Left renal cortex interstitium (tissue), 4 donors: ENCODE measurements at places on chromosomes 2 and 18. TPM values are rescaled to one million over a fixed set of nuclear protein-coding genes. Genes with fewer than 3 reads are reported as not detected.

DNA sequence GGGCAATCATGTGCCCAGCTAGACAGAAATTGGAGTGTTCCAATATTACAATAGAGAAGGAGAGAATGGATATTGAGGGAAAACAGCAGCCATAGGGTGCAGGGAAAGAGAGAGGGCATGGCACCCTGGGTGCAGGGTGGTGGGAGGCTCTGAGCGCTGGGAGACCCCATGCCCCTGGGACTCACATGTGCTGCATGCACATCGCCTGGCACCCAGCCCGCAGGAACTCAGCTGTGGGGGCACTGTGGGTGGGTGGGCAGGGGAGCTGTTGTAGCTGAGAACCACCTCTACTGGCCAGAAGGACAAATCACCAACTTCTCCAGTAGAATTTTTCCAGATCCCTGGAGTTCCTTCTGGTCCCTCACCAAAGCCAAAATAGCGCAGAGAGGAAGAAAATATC is 7.2 kb upstream of the NEURL3 start:
- DNase-seq: no peak

GRCh38 chr2:100197631-100198153 is 55.3 kb upstream of the AFF3 start:
- peak; percentile 63 for DNase-seq

DNA sequence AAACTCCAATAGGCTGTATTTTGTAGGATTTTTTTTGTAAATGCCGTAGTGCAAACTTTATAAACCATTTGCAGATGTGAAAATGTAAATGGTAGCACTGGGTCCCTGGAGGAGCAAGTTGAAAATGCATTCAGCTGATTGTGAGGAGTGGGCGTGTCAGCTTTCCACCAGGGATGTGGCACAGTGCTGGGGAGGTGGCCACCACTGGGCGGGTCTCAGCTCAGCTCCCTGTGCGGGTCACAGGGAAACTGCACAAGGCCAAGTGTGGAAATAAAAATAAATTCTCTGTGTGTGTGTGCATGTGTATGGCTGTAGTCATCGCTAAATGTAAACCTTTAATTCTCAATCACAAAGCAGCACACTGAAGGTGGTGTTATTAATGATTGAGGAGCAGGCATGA is 137.2 kb upstream of the PXDN start:
- DNase-seq: no peak

Gene POTEC
- polyA plus RNA-seq: 0.08 TPM

GRCh38 chr2:42954227-42954962 is 162.0 kb upstream of the HAAO start:
- DNase-seq: no peak

DNA sequence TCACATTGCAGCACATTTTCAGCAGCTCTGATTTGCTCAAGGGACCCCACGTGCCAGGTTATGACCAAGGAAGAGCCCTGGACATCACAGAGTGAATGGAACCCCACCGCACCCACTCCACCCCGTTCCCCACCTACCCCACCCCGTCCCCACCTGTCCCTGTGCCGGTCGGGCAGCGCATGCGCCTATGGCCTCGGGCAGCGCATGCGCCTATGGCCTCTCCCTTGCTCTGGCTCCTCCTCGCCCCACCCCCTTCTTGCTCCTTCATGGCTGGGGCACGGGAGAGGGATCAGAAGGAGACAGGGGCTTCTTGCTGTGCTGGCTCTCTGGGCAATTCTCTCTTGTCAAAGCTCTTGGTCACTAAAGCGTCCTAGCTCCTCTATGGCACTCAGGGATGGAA is 371.8 kb upstream of the HS6ST1 start:
- no peak for DNase-seq

DNA sequence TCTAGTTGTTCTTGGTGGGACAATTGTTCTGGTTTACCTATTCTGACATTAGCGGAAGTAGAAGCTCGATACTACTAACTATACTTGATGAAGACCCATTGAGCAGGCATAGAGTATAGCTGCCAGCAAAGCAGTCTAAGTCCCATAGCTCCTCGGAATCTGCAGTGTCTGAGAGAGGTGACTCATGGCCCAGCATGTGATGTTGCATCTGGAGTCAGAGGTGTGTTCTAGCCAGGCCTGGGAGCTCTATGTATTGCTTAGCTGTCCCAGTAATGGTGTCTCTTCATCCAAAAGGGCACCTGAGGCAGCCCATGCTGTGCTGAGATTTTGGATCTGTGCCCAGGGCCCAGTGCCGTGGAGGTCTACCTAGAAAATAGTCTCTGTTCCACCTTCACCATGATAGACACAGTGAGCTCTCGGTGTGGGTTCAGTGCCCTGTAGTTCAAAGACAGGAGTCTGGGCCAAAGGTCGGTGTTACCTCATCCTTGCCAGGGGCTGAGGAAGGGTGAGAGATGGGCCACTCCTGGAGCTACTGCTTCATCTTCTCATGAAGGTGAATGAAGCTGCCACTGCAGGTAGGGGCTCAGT is 47.3 kb downstream of the MEX3C start:
- DNase-seq: no peak

Gene GPR45
- not detected for polyA plus RNA-seq

- no peak for DNase-seq
Observed at GRCh38 chr2:102660070-102660469, 40.7 kb downstream of the SLC9A2 start.

GRCh38 chr18:13036622-13037320 is 45.6 kb downstream of the CEP192 start:
- DNase-seq: no peak

Gene SERPINB10
- polyA plus RNA-seq: 0.38 TPM

DNA sequence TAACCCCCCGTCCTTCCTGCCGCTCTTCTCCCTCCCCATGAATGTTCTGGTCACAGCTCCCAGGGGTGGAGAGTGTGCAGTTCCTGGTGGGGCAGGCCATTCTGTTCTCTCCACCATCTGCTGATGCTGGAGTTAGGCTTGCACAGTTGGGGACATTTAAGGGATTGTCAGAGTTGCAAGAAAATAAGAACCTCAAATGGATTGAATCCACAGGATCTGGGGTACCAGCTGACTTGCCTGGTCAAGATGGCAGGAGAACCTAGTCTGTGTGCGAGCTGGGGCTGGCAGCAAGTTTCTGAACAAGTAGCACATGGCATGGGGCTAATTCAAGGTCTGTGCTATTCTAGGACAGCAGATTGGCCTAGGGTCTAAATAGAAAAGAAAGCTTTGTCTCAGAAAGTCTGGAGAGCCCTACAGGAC is 60.8 kb upstream of the TXNDC2 start:
- no peak for DNase-seq

GRCh38 chr2:195967336-195967735 is 101.3 kb downstream of the DNAH7 start:
- no peak for DNase-seq

DNA sequence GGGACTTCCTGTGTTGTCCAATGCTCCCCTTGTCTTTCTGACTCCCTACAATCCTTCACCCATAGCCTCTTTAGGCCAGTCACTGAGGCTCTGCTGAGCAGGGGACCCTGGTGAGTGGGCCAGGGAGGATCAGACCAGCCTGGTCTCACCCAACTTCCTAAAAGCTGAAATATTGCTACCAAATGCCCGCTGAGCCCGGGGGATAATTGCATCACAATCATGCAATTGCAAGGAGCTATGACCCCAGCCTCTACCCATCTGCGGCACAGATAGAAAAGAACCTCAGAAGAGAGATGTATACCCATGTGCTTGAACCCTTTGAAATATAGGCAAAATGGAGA is 3.7 kb upstream of the SP100 start:
- DNase-seq: no peak

GRCh38 chr2:95063086-95063958 is 37.8 kb downstream of the MAL start:
- DNase-seq: no peak

DNA sequence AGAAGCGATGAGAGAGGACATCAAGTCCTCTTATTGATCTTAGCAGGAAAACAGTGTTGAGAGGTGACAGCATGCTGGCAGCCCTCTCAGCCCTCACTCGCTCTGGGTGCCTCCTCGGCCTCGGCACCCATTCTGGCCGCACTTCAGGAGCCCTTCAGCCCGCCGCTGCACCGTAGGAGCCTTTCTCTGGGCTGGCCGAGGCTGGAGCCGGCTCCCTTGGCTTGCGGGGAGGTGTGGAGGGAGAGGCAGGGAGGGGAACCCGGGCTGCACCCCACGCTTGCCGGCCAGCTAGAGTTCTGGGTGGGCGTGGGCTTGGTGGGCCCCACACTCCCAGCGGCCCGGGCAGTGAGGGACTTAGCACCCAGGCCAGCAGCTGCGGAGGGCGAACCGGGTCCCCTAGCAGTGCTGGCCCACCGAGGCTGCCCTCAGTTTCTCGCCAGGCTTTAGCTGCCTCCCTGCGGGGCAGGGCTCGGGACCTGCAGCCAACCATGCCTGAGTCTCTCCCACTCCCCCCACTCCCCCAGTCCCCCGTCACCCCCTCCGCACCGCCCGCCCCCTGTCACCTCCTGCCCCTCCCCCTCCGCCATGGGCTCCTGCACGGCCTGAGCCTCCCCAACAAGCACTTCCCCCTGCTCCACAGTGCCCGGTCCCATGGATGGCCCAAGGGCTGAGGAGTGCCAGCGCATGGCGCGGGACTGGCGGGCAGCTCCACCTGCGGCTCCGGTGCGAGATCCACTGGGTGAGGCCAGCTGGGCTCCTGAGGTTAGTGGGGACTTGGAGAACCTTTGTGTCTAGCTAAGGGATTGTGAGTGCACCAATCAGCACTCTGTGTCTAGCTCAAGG is 8.4 kb downstream of the FAP start:
- DNase-seq: no peak

DNA sequence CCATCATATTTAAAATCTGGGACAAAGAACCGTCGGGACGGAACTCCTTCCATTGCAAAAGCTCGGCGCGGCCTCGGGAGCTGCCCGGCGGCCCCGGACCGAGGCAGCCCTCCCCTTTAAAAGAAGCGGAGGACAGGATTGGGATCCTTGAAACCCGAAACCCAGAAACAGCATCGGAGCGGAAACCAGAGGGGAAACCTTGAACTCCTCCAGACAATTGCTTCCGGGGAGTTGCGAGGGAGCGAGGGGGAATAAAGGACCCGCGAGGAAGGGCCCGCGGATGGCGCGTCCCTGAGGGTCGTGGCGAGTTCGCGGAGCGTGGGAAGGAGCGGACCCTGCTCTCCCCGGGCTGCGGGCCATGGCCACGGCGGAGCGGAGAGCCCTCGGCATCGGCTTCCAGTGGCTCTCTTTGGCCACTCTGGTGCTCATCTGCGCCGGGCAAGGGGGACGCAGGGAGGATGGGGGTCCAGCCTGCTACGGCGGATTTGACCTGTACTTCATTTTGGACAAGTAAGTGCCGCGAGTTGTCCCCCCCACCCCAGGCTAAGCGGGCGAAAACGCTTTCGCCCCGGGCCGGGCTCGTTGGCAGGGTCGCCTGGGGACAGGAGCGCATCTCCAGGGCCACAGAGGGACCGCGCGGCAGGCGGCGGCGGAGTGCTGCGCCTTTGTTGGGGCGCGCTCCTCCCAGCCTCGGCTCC is at the start of gene ANTXR1:
TSS of gene ANTXR1 (plus strand) at position 38 of the 698 bp plus-strand sequence. CDS start at position 359, 321 bp downstream.
- peak; percentile 77 for DNase-seq

GRCh38 chr2:162509288-162509968 is 165.5 kb downstream of the GCA start:
- no peak for DNase-seq

Gene COL5A2
- 180 TPM for polyA plus RNA-seq

DNA sequence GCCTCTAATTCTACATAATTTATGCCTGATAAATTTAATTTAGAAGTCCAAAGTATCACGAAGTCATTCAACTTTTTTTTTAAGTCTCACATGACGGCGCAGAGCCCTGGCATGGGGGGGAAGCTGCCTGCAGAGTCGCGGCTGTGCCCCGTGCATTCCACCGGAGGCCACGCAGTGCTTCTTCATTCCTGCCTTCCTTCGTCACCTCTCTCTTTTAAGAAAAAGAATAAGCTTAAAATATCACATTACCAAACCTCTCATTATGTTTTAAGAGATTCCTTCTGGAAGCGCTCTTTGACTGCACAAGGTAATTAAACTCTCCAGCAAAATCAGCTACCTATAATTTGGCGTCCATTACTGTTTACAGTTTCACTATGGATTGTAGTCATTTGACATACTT is 20.3 kb upstream of the KIDINS220 start:
- no peak for DNase-seq
